SHP77 (cell line): ENCODE measurements at places on chromosomes 7 and 10.

DNA sequence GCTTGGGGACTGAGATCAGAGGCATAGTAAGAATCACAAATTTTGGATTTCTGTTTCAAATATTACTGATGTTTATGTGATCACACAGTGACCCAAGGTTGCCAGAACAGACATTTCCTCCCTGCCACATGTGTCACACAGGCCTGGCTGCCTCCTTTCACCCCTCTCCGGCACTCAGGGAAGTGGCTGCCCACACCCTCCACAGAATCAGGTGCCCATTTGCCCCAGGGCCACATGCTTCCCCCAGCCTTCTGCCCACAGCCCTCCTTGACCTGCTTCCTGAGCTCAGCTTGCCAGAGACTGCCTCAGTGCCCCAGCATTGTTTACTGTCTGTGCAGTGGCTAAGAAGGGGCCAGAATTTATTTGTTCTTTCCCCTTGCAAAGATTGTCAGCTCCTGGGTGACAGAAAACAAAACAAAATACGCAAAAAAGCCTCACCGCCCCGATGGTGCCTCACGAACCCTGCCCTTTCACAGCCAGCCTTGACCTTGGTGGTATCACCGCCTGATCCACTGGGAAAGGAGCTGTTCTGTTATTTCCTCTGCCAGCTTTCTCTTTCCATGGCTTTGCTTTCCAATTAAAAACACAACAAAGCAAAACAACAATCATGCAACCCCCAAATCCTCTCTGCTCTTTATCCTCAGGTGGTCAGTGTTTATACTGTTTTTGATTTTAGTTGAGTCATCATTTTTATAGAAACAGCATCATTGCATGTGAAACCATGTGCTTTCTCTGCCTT is 52.8 kb downstream of the CHN2 start:
- DNase-seq: no peak

- DNase-seq: no peak
Observed at GRCh38 chr10:70656489-70656888, 15.8 kb upstream of the ADAMTS14 start.

- no peak for DNase-seq
Observed at GRCh38 chr7:3069771-3070449, 26.2 kb upstream of the CARD11 start.

DNA sequence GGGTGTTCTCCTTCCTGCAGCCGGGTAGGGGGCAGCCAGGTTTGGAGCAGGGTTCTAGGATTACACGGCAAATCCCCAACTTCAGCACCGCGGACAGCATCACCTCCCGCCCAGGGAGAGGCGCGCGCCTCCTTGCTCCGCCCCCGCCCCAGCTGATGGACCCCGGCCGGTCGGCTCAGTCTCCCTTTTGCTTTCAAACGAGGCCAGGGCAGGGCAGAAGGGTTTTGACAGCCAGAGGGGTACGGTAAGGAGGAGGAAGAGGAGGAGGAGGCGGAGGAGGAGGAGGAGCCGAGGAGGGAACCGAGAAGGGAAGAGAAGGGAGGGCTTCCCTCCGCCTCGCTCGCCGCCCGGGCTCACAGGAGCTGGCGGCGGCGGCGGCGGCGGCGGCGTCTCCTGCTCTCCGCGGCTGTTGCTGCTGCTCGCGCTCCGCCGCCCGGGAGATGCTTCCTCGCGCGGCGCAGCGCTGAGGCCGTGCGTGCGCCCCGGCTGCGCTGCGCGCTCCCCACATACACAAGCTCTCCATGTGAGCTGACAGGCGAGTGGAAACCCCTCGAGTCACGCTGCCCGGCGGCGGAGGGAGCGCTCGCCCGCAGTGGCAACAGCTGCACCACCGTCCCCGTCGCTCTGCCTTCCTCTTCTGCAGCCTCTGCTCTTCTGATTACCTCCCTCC is 615 bp upstream of the CNTNAP2 start:
- DNase-seq: no peak

- no peak for DNase-seq
Observed at GRCh38 chr10:133537546-133538545, 10.7 kb downstream of the CYP2E1 start.

DNA sequence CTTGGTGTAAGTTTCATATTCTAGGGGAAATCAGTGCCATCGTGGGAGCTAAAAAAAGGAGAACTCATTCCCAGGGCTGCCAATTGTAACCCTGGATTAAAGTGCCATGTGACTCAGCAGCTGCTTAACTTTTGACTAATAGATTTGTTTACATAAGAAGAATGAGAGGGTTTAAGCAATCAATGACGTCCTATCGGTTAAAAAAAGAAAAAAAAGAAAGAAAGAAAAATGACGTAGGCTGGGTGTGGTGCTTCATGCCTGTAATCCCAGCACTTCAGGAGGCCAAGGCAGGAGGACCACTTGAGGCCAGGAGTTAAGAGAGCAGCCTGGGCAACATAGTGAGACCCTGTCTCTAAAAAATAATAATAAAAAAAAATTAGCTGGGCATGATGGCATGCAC is 116.2 kb upstream of the AFAP1L2 start:
- peak; percentile 76 for DNase-seq

DNA sequence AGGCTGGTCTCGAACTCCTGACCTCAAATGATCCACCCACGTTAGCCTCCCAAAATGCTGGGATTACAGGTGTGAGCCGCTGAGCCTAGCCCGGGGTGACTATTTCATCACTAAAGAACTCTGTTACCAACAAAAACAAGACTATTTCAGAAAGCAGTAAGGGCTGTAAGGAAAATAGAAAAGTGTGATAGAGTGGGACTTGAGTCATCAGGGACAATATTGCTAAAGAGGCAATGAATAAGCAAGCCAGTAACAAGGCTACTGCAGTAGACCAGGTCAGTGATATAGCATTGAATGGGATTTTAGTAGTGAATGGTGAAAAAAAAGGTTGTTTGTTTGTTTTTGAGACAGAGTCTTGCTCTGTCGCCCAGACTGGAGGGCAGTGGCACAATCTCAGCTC is 51.7 kb downstream of the SVOPL start:
- no peak for DNase-seq

- DNase-seq: no peak
Observed at GRCh38 chr10:17597386-17597785, 19.8 kb downstream of the HACD1 start.

DNA sequence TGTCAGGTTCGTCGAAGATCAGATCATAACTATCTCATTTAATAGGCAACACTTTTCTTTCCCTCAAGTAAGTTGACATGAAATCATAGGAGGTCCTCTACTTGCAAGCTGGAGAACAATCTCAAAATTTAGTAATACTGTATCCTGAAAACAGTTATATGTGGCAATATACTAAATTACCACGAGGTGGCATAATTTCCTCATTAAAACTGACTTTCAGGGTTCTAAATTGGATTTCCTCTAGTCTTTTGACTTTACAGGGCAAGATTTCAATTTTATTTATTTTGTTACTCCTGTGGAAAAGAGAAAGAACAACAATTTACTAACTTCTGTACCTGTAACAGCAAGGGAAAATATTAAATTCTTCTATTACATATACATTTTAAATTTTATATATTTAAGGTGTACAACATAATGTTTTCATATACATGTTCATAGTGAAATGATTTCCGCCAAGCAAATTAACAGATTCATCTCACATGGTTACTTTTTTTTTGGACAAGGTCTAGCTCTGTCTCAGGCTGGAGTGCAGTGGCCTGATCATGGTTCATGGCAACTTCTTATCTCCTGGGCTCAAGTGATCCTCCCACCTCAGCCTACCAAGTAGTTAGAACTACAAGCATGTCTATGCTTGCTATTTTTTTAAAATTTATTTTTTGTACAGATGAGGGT is 53.4 kb upstream of the CYP2C18 start:
- DNase-seq: peak; percentile 2

GRCh38 chr7:19275000-19275399 is 129.8 kb upstream of the FERD3L start:
- no peak for DNase-seq

DNA sequence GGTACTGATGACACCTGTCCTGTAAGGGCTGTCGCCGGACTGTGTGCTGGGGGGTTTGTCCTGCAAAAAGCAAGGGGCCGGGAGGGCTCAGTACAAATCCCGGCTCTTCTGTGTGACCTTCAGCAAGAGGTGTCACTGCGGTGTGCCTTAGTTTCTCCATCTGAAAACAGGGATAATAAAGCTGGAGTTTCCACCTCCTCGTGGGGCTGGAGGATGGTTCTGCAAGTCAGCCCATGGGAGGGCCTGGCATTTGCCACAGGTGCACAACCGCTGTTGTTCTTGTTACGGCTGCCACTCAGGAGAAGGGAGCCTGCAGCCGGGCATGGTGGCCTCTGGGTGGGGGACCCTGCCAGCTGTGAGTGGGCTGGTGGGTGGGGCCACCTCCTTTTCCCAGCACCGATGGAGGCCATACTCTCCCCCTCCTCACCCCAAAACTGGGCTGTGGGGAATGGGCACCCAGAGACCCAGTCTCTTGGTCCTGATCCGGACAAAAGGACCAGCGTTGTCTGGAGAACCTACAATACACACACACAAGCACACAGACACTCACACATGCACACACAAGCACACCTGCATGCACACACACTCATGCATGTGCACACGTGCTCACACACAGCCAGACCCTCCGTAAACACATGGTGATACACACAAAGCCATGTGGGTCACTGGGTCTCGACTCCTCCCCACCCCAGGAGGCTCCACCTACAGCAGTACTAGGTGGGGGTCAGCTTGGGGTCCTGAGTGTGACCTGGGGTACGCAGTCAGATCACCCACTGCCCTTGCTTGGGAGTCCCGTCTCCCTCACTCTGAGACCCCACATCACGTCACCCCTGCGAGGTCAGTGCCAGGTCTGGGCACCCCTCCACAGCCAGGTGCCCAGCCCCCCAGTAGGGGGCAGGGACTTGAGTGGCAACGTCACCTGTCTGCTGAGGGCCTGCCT is 34.1 kb downstream of the ELFN1 start:
- DNase-seq: no peak

- DNase-seq: no peak
Observed at GRCh38 chr7:36311539-36311938, 78.1 kb upstream of the ANLN start.

DNA sequence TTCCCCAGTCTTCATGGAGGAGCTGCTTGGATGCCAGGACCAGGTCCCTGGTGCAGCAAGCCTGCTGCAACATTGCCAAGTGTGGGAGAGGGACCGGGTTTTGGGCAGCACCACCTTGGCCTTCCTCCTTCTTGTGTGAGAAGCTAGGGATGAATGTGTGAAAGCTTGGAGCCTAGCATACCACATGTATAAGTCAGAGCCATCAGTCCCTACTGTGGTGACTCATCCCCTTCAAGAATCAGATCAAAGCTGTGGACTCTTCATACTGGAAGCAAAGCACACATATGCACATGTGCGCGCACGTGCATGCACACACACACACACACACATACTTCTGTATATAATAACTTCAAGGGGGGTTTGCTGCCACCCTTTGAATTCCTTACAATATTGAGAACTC is 527.8 kb downstream of the LRMDA start:
- no peak for DNase-seq

- no peak for DNase-seq
Observed at GRCh38 chr7:5776894-5777660, 4.4 kb downstream of the RNF216 start.

- no peak for DNase-seq
Observed at GRCh38 chr7:45108863-45109262, 2.6 kb downstream of the TBRG4 start.

DNA sequence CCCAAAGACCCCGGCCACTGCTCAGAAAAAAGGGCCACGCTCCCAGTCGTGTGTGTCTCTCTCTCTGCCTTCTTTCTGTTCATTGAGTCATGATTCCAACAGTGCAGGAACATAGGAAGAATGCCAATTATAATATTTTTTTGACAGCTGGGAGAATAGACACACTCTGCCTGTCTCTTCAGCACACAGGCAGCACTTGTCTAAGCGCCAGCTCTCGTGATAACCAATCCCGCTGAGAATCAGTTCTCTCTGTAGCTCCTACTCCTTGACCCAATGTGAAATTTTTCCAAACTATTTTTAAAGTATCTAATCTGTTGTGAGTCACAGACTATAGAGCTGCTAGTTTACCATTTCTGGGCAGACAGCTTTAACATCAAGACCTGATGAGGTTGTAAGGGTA is 145.7 kb upstream of the RHEB start:
- no peak for DNase-seq

DNA sequence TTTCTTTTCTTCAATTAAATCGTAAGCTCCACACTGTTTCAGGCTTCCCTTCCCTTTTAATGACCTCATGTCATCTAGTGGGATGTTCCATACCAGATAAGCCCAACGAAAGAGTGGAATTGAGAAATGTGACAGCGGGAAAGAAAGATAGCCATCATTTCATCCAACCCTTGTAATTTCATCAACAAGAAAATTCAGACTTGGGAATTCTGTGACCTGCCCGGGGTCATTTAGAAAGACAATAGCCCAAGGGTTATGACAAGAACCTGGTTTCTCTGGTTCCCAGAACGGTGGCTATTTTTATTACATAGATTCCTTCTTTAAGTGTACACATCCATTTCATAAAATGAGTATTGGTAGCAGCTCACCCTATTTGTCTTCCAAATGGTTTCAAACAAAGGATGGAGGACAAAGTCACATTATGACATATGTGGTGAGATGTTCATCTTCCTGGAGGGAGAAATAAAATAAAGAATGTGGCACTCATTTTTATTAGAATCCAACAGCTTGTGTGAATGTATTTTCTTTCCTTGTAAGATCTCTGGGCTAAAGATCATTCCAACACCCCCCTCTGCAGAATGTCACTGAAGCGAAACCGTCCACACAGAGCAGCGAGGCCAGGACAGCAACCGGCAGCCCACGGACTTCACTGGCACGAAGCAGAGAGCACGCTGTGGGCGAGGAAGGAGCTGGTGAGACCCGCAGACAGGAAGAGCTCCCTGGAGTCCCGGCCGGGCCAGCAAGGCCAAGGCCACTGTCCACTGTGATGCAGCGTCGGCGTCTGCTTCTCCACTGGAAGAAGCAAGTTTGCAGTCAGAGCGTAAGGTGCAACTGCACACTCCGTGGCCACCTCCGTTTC is 199.9 kb downstream of the KLF6 start:
- no peak for DNase-seq

DNA sequence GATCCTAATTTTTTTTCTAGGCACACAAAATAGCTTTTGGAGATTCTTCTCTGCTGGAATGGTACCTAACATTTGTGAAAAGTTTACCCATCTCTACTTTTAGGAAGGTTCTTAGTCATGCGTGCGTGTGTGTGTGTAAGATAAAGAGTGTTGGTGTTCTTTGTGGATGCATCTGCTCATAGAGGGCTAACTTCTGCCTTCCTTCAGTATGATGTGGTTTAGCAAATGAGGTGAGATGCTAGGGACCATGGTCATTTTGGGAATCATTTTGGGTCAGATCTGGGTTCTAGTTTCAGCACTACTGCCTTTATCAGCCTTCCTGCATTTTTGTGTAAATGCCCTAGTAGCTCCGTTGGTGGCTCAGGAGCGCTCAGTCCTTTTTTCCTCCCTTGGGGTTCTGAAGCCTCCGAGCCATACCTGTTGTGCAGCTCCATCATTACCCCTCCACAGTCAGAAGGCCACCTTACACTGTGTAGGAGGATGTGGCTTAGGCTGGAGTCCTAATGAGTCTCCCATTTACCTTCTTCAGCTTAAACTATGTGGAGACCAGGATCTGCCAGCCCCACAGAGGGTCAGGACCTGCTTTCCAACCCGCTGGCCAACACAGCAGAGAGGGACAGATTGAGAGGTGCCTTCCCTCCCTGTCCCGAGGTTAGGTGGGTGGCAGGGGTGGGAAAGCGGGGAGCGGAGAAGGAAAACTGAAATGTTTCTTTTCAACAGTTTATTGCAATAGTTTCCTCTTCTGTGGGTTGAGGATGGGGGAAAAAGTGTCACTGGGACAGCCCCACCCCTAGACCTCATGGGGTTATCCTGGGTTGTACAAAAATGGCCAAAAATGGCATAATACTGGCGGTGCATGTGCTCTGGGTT is 31.2 kb downstream of the TSPAN14 start:
- no peak for DNase-seq

GRCh38 chr7:24884401-24884800 is 95.6 kb downstream of the OSBPL3 start:
- no peak for DNase-seq
